Progenitor cell of endocrine pancreas (in vitro differentiated cells): ENCODE measurements at places on chromosomes 7 and 10. TPM values are rescaled to one million over a fixed set of nuclear protein-coding genes. Genes with fewer than 3 reads are reported as not detected.
A peak's percentile ranks its signal among the peaks of the same experiment; 100 is the strongest.

EZH2 gene
- 56.6 and 57.6 TPM in 2 replicates for total RNA-seq

NEUROG3 gene
- 7.2 and 7.3 TPM in 2 replicates for total RNA-seq

GIMAP4 gene
- not detected in 2 replicates for total RNA-seq

TAS2R5 gene
- total RNA-seq, result 5.0 and 6.4 TPM in 2 replicates

- no peaks in the 10 kb centered on the region for H3K36me3 ChIP-seq
- no peak for DNase-seq
- no peaks in the 10 kb centered on the region for H3K27me3 ChIP-seq
- H3K27ac ChIP-seq, result peak overlapping the region; percentile 64
- H3K4me1 ChIP-seq, result peaks cover 24% of the 10 kb centered on the region
- no peak overlapping the region for H3K4me3 ChIP-seq
These were observed 369.4 kb upstream of the IGFBP3 start for GRCh38 chr7:46290374-46291049.

DNA sequence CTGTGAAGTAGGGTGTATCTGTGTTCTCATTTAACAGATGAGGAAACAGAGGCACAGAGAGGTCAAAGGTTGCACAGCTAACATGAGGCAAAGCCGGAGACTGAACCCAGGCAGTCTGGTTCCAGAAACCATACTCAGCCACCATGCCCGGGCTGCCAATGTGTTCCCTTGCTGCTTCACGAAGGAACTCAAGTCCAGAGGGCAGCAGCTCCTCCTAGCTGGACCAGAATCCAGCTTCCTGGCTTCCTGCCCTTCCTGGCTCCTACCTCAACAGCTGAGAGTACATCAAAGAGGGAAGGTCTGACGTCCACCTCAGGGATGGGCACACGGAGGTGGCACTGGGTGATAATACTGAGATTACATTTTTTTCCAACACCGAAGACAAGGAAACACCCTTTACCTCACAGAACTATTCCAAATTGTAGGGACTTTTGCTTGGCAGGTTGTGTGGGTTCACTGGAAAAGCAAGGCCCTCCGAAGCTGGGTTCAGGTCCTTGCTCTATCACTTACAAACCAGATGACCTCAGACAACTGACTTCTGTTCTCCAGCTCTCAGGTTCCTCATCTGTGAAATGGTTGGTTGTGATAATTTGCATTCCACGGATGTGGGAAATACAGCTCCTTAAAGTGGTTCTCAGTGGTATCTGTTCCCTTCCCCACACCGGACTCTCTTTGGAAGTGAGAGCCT is 154.1 kb upstream of the ZMIZ1 start:
- no peak overlapping the region for H3K4me3 ChIP-seq
- H3K27me3 ChIP-seq, result peaks cover 22% of the 10 kb centered on the region
- no peak for DNase-seq
- no peak overlapping the region for H3K27ac ChIP-seq

GRCh38 chr7:20927976-20928375 is 141.3 kb upstream of the SP8 start:
- H3K4me3 ChIP-seq, result no peak overlapping the region
- H3K27ac ChIP-seq, result no peak overlapping the region
- no peak for DNase-seq
- peaks cover 12% of the 10 kb centered on the region for H3K4me1 ChIP-seq

- no peak overlapping the region for H3K27ac ChIP-seq
- H3K4me1 ChIP-seq, result no peaks in the 10 kb centered on the region
- DNase-seq, result no peak
These were observed 174.0 kb downstream of the RAMP3 start for GRCh38 chr7:45331563-45331962.

- no peak for DNase-seq
- peak overlapping the region; percentile 80 for H3K27ac ChIP-seq
- peaks cover 31% of the 10 kb centered on the region for H3K4me1 ChIP-seq
- H3K4me3 ChIP-seq, result no peak overlapping the region
- no peaks in the 10 kb centered on the region for H3K36me3 ChIP-seq
These were observed 12.6 kb downstream of the FKBP6 start for GRCh38 chr7:73340514-73340913.

DNA sequence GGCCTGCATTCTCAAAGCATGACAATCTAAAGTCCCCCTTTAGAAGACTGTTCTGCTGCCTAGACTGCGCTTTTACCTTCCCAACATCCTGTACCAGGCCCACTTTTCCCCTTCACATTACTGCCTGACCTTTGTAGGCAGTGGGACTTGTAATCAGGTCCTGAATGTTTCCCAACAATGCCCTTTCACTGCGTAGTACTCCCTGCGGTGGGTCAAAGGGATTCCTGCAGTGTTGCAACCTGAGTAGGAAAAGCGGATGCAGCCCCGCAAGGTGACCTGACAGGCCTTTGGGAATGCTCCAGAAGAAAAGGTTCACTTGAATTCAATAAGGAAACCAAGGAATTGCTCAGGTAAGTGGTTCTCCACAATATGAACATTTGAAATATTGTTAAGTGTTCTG is 4.9 kb upstream of the TCAF1 start:
- no peaks in the 10 kb centered on the region for H3K36me3 ChIP-seq
- no peak for DNase-seq
- no peak overlapping the region for H3K4me3 ChIP-seq
- no peaks in the 10 kb centered on the region for H3K27me3 ChIP-seq
- H3K27ac ChIP-seq, result peak overlapping the region; percentile 58
